ENCODE measurements at places on chromosomes 5 and 9.

DNA sequence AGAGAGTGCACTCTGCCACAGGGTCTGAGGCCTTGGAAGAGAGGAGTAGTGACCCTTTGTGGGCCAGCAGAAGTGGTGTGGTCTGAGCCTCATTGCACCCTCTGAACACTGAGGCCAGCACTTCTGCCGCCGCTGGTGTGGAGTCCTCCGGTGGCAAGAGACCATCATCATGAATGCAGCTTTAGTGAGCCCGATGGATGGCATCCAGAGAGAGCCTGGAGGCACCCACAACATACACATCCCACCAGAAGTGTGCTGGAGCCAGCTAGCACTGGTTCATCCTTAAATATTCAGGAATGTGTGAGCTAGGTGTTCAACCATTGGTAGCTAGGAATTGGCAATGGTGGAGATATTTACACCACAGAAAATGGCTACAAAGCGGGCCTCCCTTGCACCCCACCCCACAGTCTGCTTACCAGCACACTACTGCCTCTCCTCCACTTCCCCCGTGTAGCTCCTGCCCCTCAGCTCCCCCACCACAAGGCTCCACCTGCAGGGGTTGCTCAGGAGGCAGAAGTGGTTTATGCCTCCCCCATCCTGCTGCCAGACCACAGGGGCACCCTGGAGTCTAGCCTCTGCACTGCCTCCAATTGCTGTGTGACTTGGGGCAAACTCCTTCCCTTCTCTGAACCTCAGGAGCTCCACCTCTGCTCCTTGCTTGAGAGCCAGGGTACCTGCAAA lies 16.4 kb downstream of the SLC6A7 start:
- no peak for DNase-seq

DNA sequence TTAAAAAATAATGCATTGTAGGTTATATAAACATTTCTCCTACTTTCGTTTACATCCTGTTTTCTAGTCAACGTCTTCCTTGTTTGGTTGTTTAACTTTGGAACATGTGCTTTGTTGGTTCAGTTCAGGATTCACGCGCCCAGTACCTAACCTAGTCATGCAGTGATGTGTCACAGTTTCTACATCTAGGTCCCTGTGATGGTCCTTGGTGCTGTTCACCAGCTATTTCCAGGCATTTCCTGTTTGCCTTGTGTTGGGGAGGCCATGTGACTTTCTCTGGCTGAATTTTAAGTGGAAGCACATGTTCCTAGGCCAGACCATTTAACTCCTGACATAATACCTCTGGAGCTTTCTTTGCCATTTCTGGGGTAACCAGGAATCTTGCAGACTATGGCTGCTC lies 292.3 kb downstream of the SMARCA2 start:
- peak; percentile 32 for DNase-seq

DNA sequence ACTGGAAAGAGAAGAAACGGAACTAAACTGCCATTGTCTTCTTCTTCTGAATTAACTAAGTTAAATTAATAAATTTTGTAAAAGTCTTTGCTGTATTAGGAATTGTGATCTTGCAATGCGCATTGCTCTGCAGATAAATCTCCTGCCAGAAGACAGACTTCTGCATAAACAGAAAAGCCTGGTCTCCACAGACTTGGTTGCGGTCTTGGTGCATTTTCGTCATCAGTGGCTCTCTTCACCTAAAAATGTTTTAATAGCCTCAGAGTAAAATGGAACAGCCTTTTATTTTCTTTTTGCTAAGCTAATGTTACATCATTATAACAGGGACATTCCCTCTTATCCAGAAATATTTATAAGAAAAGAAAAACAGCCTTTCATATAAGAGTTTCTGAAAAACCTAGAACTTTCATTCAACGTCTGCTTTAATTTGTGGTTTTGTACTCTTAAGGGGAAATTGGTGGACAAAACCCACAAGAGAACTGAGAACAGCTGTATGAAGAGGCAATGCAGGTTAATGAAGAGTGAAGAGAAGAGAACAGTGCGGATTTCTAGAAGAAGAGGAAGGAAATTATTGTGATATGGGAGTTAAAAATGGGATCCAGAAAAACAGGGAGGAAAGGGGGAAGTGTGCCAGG lies 10.1 kb downstream of the IFNA5 start:
- no peak for DNase-seq

DNA sequence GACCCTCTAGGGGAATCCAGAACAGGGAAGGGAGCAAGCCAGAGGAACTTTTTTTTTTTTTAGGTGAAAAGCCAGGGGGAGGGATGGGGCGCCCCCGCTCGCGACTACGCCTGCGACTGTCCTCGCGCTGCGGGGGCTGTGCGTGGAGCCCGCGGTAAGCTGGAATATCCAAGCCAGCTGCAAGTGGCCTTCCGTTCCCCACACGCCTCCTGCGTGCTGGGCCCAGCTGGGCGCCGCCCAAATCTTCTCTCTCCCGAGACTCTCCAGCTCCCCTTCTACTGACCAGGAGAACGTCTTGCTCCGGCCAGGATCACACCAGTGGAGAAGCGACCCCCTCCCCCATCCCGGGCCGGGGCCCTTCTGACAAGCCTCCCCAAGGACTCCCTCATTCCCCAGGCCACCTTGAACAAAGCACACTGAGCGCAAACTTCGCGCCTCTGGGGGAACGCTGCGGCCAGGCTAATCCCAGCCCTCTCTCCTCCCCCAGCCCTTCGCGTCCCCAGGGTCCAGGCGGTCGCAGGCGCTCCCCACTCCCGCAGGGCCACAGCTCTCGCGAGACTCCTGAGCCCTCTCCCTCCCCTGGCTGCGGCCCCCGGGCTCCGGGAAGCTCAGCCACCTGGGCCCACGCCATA lies 6.6 kb downstream of the BARX1 start:
- DNase-seq: no peak

- peak; percentile 36 for DNase-seq
Observed at GRCh38 chr5:75551471-75551870, 39.8 kb downstream of the POLK start.
